ENCODE measurements at places on chromosomes 12 and 14.

DNA sequence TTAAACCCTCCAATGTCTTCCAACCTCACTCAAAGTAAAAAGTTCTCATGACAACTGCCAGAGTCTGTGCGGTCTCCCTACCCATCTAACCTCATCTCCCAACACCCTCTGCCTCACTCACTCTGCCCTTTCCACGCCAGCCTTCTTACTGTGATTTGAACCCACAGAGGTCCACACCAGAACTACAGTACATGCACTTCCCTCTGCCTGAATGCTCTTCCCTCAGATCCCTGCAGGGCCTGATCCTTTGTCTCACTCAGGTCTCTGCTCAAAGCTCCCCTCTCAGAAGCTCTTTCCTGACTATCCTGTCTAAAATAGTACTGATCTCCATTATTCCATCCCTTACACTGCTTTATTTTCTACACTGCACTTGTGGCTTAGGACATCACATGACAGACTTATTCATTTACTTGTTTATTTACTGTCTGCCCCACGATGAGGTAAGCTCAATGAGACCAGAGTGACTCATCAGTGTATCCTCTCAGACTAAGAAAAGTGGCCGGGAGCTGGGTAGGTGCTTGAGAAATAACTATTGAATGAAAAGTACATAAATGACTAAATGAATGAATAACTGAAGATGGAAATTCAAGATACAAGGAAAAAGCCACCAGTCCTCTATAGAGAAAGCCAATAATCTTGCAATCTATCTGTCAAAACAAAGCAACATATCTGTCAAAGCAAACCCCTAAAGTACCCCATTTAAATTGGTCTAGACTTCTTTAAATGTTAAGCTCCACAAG is 17.1 kb downstream of the POMT2 start:
- DNase-seq, result peak; percentile 99

GRCh38 chr14:103284574-103285467 is 49.2 kb upstream of the EIF5 start:
- peak; percentile 49 for DNase-seq

DNA sequence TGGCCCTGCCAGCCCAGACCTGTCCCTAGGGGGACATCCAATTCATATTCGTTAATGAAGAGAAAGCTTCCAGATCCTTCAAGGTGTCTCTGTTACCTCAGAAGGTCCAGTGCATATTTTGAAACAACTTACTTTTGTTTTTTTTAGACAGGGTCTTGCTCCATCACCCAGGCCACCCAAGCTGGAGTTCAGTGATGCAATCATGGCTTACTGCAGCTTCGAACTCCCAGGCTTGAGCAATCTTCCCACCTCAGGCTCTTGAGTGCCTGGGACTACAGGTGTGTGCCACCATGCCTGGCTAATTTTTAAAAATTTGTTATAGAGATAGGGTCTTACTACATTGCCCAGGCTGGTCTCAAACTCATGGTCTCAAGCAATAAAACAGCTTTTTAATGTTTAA is 48.4 kb downstream of the B4GALNT3 start:
- no peak for DNase-seq

GRCh38 chr12:94571556-94571955 is 78.8 kb downstream of the TMCC3 start:
- DNase-seq, result peak; percentile 96

- DNase-seq, result peak; percentile 38
Observed at GRCh38 chr12:22625762-22626294, 857 bp downstream of the ETNK1 start.

DNA sequence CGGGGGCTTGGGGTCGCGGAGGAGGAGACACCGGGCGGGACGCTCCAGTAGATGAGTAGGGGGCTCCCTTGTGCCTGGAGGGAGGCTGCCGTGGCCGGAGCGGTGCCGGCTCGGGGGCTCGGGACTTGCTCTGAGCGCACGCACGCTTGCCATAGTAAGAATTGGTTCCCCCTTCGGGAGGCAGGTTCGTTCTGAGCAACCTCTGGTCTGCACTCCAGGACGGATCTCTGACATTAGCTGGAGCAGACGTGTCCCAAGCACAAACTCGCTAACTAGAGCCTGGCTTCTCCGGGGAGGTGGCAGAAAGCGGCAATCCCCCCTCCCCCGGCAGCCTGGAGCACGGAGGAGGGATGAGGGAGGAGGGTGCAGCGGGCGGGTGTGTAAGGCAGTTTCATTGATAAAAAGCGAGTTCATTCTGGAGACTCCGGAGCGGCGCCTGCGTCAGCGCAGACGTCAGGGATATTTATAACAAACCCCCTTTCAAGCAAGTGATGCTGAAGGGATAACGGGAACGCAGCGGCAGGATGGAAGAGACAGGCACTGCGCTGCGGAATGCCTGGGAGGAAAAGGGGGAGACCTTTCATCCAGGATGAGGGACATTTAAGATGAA is 630 bp downstream of the FOS start:
- peak; percentile 79 for DNase-seq

- DNase-seq, result peak; percentile 91
Observed at GRCh38 chr12:94707892-94708291, 57.5 kb upstream of the TMCC3 start.

GRCh38 chr14:99407416-99407815 is 73.2 kb downstream of the SETD3 start:
- DNase-seq, result no peak
